ENCODE measurements at places on chromosomes 13 and 19. TPM values are rescaled to one million over a fixed set of nuclear protein-coding genes. Genes with fewer than 3 reads are reported as not detected.

Gene SIGLEC12
- not detected for total RNA-seq

Gene PRRG2
- total RNA-seq, result 21.2 TPM

Gene SRRM5
- total RNA-seq, result 1.4 TPM

Gene ERICH4
- not detected for total RNA-seq

Gene ICAM5
- 0.62 TPM for total RNA-seq
